Islet precursor cell (in vitro differentiated cells): ENCODE measurements at places on chromosomes 11 and 22.

DNA sequence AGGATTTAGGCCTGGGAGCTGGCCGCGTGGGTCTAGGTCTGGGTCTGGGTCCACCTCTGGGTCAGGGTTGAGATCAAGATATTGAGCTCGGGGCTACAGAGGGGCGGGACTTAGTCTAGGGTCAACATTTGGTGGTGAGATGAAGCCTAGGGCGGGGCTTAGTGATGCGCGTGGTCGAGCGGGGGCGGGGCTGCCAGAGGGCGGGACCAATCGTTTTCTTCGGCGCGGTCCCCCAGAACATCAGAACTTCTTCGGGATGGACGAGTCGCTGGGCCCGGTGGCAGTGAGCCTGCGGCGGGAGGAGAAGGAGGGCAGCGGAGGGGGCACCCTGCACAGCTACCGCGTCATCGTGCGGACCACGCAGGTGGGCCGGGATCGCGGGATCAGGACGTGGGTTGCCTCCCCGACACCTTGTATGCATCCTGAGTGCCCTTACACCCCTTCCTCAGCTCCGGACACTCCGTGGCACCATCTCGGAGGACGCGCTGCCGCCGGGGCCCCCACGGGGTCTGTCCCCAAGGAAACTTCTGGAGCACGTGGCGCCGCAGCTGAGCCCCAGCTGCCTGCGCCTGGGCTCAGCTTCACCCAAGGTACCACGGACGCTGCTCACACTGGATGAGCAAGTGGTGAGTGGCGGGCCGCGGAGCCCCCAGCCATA, 4.2 kb downstream of the SIPA1 start:
- no peak for DNase-seq

DNA sequence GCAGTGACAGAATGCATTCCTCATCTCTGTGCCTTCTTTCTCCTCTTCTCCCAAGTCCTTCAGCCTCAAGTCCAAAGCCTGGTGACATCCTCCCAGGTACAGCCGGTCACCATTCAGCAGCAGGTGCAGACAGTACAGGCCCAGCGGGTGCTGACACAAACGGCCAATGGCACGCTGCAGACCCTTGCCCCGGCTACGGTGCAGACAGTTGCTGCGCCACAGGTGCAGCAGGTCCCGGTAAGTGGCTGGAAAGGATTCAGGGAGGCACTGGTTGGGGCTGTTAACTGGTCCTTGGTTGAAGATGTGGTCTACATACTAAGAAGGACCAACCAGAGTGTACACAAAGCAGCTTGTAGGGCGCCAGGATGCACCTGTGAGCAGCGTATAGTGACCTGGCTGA, 35.7 kb downstream of the SREBF2 start:
- no peak for DNase-seq

DNA sequence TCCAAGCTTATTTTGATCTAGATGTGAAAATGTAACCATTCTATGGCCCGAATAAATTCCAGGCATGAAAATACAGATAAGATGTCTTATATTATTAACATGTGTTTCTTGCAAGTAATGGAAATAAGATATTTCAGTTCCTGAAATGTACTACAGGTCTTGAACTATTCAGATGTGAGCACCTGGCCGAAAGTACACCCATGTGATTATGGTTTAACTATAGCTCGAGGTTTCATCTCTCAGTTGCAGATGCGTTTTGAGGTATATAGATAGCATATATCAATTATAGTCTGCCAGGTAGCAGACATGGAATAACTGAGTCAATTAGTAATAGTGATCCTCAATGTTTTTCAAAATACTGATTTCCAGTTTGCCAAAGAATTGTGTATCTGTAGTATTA, 68.3 kb downstream of the DDIAS start:
- DNase-seq = no peak

- no peak for DNase-seq
Observed at GRCh38 chr22:42397332-42398249, 34.6 kb downstream of the NFAM1 start.

GRCh38 chr11:76152741-76153570, 53.3 kb downstream of the WNT11 start:
- peak; percentile 76 for DNase-seq

DNA sequence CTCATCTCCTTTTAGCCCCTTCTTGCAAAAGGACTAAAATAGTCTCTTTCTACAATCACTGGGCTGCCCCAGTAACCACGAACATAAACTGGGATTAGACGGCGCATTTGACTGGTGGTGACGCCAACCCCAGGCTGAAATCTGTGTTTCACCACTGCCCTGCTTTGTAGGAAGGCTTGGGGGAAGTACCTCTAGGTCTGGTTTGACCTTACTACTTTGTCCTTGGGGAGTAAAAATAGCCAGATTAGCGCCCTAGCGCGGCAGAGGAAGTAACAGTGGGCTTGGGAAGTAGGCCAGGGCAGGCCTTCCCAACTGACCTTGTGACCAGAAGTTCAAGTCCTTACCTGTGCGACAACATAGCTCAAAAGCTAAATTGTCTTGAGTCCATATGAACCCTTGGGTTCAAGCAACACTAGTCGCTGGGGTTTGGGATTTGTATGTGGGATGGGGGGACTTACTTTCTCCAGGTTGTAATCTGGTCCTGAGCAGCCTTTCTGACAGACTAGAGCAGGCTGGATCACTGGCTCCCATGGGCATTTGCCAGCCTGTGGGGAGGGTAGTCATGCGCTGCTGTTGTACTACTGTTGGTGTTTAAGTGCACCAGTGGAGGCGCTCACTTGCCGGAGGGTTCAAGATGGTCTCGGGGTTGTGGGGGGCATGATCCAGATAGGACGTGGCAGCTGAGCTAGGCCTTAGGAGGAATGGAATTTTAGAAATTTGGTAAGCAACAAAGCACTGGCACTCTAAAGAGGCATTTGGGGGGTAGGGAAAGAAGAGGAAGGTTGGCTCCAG, 953 bp upstream of the PACS1 start:
- no peak for DNase-seq

GRCh38 chr11:45332276-45332934, 46.3 kb upstream of the SYT13 start:
- DNase-seq = no peak

- DNase-seq = peak; percentile 61
Observed at GRCh38 chr11:13140873-13141655, 131.9 kb downstream of the RASSF10 start.

- no peak for DNase-seq
Observed at GRCh38 chr11:103878646-103879045, 157.8 kb upstream of the DDI1 start.

- no peak for DNase-seq
Observed at GRCh38 chr11:70662691-70663098, 264.4 kb downstream of the CTTN start.

DNA sequence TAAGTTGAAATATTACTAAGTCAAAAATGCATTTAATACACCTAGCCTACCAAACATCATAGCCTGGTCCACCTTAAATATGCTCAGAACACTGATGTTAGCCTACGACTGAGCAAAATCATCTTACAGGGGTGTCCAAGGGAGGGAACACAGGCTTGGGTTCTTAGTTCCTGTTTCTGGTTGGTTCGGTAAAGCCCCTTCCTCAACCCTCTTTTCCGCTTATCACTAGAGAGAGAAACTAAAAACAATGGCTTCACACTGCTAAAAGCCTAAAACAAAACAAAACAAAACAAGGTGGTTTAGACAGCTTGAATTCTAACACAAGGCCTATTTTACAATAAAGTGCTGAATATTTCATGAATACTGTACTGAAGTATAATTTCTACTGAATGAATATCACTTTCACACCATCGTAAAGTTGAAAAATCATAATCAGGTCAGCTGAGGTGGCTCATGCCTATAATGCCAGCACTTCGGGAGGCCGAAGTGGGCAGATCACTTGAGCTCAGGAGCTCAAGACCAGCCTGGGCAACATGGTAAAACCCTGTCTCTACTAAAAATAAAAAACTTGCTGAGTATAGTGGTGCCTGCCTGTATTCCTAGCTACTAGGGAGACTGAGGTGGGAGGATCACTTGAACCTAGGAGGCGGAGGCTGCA, 118.0 kb downstream of the SIK3 start:
- DNase-seq = no peak

GRCh38 chr22:24587251-24587650, 5.6 kb downstream of the LRRC75B start:
- no peak for DNase-seq

DNA sequence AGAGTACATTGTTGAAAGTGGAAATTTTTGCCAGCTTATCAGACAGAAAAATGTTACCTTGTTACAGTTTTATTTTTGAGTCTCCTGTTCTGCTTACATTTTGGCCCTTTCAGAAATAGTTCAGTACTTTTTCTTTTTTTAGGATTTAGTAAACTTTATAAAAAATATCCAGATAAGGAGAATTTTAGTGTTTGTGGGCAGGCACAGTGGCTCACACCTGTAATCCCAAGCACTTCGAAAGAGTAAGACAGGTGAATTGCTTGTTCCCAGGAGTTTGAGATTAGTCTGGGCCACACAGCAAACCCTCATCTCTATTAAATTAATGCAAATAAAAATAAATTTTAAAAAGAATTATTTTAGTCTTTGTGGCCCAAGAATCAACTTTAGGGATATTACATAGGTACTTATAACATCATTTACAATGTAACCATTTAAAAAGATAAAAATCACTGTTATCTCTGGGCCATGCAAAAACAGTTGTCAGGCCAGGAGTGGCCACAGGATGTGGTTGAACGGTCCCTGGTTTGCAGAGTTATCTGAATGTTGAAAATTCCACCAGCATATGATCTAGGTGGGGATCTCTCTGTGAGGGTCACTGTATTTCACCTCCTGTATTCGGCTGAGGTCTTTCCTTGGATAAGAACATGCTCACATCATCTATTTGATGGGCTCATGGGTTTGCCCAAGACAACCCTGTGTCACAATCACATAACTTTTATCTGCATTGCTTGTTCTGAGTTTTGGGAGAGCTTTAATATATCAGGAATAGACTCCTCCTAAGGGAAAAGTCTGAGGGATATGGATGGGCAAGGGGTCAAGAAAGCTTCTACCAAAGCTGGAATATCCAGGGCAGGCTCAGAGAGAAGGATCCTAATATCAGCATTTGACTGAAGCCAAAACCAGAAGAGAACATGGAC, 91.5 kb downstream of the GGTLC2 start:
- no peak for DNase-seq

GRCh38 chr11:15150507-15150906, 35.8 kb downstream of the INSC start:
- DNase-seq = peak; percentile 8

DNA sequence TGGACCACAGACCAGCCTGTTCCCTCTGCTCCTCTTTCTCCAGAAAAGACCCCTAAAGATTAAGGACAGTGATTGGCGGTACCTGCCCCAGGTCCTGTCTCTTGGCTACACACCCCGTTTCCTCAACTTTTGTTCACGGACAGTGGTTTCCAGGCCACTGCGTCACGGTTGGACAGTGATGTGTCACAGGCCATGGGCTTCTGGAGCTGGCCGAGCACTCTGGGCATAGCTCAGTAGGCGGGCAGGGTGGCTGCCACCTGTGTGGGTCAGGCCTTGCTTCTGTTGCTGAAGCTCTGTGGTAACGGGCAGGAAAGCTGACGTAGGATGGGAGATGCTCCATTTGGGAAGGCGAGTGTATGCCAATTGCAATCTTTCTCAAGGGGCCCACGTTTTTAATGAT, 13.6 kb downstream of the TUB start:
- DNase-seq = peak; percentile 37

DNA sequence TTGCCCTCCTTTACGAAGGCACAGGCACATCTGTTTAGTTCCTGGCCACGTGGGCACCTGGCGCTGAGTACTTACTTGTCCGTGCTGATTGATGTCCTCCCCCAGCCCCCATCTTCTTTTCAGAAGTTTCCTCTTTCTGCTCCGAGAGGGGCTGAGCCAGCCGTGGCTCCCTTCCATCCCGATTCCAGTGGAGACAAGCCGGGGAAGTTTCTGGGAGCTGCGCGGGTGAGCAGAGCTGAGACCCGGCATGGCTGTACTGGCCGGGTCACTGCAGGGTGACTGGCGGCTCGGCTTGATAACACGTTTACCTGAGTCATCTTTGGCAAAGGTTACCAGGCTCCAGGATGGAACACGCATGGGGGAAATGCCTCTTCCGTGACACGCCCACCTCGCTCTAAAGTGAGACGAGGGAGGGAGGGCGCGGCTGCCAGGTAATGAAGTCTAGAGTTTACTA, 45.4 kb upstream of the ATXN10 start:
- no peak for DNase-seq

DNA sequence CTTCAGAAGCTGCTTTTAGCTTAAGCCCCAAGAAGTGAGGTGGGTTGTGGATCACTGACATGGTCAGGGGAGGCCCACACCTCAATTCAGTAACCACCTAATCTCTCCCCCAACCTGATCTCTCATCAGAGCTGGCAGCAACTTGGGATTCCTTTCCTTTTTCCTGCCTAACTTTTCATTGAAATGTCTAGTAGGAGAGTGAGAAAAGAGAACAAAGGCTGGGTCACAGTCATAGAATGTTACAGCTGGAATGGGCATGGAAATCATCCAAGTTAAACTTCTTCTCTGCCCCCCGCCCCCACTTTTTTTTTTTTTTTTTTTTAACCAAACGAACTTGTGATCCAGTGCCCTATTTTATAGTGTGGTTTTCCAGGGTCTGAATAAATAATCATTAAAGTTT, 91.8 kb downstream of the RNF169 start:
- no peak for DNase-seq

- no peak for DNase-seq
Observed at GRCh38 chr11:62879235-62879978, 1.3 kb upstream of the SLC3A2 start.

GRCh38 chr11:10314199-10315072, 9.6 kb downstream of the ADM start:
- no peak for DNase-seq

DNA sequence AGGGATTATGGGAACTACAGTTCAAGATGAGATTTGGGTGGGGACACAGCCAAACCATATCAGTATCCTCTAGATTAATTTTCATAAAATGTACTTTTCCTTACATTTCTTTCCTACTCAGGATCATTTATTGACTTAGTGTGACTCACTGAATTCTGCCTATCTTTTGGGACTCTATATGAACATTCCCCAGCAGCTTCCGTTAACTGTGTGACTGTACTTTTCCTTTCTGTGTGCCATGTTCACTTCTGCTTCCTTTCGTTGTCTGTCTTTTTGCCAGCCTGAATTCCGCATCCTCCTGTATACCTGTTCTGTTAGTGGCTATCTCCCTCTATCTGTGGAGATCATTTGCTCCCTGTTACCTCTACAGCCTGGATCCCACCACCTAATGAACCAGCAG, 48.8 kb downstream of the SPECC1L start:
- no peak for DNase-seq

- peak; percentile 45 for DNase-seq
Observed at GRCh38 chr22:19579880-19580279, 55.7 kb upstream of the CLDN5 start.
